ENCODE measurements at places on chromosomes 2 and 18. TPM values are rescaled to one million over a fixed set of nuclear protein-coding genes. Genes with fewer than 3 reads are reported as not detected.

C1D gene
- 16.8 TPM for total RNA-seq

PRKAG3 gene
- total RNA-seq = not detected

CRYGC gene
- not detected for total RNA-seq

PTH2R gene
- total RNA-seq = not detected

DOK6 gene
- 19.7 TPM for total RNA-seq

MBD2 gene
- total RNA-seq = 30.6 TPM

HMSD gene
- not detected for total RNA-seq

FAM124B gene
- total RNA-seq = 1.3 TPM

ITGB1BP1 gene
- total RNA-seq = 62.7 TPM

RIT2 gene
- total RNA-seq = not detected

EVX2 gene
- 0.76 TPM for total RNA-seq

KIF5C gene
- total RNA-seq = 673 TPM

STARD7 gene
- total RNA-seq = 100 TPM

ZNF516 gene
- total RNA-seq = 192 TPM

CRACDL gene
- total RNA-seq = 2.1 TPM

GPR75 gene
- total RNA-seq = 5.6 TPM

AMER3 gene
- 20.6 TPM for total RNA-seq

STON1 gene
- 4.2 TPM for total RNA-seq

TWIST2 gene
- not detected for total RNA-seq

ALPP gene
- 0.34 TPM for total RNA-seq

CASP8 gene
- total RNA-seq = not detected

GKN2 gene
- not detected for total RNA-seq

VAMP5 gene
- total RNA-seq = 1.4 TPM
